ENCODE measurements at places on chromosomes 11 and 22. TPM values are rescaled to one million over a fixed set of nuclear protein-coding genes. Genes with fewer than 3 reads are reported as not detected.

Gene RAB30
- 19.1 TPM for total RNA-seq

- DNase-seq: no peak
These were observed 29.8 kb upstream of the TTLL12 start for GRCh38 chr22:43216738-43217137.

Gene GNG3
- 0.92 TPM for total RNA-seq

Gene TENM4
- 1.2 TPM for total RNA-seq

DNA sequence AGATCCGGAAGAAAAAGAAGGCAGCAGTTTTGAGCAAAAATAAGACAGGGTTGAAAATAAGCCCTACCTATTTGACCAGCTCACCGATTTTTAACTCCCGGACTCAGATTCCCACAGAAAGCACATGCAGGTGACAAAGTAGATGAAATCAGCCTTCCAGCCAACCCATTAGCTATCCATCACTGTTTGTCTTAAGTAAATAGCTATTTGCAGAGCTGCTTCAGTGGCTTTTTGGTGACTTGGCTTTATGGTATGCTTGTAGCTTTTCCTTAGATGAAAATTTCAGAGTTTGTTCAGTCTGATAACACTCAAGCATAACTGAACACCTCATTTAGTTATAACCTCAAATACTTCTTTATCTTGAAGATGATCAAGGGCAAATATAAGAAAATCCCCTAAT lies 192.6 kb downstream of the HIPK3 start:
- DNase-seq: no peak

- DNase-seq: no peak
These were observed 38.1 kb downstream of the AMPD3 start for GRCh38 chr11:10493041-10493663.

Gene MUC15
- total RNA-seq: not detected

Gene USH1C
- total RNA-seq: 229 TPM

DNA sequence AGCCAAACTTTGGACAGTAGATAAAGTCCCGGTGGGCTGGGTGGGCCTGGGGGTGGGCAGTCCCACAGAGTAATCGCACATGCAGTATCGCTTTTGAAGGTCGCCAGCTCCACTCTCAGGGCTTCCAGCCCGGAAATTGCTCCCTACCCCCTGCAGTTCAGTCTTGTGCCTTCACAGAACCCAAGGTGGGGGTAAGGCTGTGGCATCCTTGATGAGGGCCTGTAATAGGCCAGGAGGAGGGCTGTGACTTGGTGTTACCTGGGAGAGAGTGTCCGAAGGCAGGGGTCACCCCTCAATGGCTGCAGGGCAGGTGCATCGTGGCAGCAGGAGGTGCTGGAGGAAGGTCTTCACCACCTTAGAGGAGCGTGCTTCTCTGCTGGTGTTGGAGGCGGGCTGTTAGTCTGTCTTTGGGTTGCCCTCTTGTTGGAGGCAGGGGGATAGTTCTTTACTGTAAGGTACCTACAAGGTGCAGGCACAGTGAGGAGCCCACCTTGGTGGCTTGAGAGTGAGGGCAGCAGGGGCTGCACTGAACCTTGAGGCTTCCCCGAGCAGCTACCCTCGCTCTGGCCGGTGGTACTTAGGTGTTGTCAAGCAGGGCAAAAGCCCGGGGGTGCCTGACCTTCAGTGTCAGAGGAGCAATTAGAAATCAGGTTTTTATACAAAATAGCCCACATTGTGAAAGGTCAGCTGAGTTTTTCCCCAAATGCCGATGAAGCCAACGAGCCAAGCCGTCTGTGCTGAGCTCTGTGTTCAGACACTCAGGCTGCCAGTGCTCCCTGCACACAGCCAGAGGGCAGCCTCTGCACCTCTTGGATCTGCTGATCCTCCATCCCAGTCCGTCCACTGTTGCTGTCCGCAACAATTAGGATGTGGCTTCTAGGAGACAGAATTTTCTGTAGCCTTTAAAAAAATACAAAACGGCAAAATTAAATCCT lies 21.9 kb downstream of the SAMM50 start:
- DNase-seq: no peak

- DNase-seq: no peak
These were observed 154.5 kb downstream of the CRYBB2 start for GRCh38 chr22:25373961-25374360.

DNA sequence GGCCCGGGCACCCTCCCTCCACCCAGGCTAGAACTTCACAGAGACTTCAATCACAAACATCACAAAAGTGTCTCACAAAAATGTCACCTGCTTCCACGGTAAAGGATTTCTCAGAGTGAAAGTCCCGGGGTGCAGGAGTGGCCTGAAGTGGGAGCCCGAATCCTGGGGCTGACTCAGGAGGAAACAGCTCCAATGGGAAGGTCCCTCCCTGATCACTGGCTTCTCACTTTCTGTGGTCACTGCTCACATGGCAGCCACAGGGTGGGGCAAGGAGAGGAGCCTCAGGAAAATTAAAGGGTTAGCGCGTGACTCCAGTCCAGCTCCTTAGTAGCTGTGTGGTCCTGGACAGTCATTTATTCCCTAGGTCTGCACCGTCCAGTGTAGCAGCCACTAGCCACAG lies 564.5 kb upstream of the B3GAT1 start:
- DNase-seq: peak; percentile 39

Gene PACSIN2
- total RNA-seq: 152 TPM

Gene CCDC73
- not detected for total RNA-seq

- no peak for DNase-seq
These were observed 220.7 kb upstream of the SESN3 start for GRCh38 chr11:95451682-95452081.

DNA sequence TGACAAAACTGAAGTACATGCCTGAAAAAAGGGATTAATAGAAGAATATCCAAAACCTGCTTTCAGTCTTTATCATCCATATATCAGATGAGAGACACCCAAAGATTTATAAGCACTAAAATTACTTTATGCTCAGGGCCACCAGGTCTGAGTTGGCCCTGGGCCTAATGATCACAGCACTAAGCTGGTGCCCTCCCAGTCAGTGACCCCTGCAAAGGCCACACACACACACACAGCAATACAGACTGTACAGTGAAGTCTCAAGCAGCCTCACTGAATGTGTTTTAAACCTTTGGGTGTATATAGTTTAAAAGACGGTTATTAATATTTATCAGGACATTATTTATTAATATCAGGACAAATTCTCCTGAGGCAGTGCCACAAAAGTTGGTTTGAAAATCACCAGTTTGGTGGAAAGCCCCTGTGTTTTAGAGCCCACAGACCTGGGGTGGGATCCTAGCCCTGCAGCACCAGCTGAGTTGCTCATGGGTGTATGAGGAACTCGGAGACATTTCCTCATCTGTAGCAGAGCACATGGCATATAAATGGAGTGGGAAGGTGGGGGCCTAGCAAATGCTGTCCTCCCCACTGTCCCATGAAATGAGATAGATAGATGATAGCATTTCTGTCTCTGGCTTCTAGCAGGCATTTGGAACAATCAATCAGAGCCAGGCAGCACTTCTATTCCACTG lies 48.4 kb upstream of the HORMAD2 start:
- DNase-seq: no peak

- DNase-seq: no peak
These were observed 81.4 kb downstream of the WNT7B start for GRCh38 chr22:45895436-45896152.

Gene OR5P2
- total RNA-seq: not detected

DNA sequence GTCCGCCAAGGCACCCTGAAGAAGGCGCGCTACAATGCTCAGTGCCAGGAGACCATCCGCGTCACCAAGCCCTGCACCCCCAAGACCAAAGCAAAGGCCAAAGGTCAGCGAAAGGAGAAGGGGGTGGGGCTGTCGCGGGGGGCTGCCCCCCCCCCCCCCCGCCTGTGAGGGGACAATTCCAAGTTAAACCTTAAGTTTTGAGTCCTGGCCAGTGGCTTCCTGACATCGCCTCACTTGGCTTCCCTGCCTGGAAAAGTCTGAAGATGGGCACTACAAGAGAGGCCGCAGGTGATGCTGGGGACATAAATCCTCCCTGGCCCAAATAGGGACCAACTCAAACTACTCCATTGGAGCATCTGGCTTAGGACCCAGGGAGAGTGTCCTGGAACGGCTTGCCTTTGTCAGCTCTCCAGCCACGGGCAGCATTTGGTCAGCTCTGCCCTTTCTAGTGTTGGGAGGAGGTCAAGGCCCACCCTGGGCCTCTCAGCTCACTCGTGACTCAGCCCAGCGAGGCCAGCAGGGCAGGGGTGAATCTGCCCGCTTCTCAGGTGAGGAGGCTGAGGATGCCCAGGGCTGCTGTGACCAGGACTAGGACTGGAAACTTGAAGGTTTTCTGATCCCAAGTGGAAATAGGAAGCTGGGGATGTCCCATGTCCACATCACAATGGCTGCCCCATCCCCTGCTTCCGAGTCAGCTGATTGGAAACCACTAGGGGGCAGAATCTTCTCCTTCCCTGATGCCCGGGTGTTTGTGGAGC lies 1.4 kb downstream of the MDK start:
- no peak for DNase-seq

DNA sequence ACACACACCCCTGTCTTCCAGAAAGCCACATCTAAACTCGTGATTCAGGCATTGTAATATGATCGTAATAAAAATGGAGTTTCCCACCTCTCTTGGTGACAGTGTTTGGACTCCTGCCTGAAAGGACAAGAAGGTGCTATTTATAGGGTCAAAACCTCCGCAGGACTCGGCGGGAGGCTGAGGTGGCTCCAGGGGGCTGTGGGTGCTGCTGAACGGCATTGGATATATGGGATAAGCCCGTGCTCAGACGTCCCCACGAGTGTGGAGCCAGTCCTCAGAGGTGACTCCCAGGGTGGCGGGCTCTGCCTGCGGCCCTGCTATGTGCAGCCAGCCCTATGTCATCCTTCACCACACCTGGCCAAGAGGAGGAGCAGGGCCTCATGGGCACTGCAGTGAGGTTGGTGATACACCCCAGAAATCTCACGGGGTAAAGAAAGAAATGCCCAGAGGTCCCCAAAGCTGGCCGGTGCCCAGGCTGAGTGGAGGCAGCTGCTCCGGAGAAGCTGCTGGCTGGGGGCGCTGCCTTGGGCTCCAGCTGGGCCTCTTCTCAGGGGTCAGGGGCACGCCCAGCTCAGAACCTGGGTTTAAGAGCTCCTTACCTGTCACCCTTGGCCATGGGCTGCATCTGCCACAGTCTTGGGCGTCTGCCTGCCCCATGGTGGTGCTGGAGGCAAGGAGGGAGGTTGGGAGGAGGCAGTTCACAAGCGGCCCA lies 5.1 kb upstream of the OSBPL5 start:
- DNase-seq: no peak

Gene TMEM41B
- total RNA-seq: 54.0 TPM

Gene MYEOV
- 7.5 TPM for total RNA-seq

Gene RFPL1
- not detected for total RNA-seq

DNA sequence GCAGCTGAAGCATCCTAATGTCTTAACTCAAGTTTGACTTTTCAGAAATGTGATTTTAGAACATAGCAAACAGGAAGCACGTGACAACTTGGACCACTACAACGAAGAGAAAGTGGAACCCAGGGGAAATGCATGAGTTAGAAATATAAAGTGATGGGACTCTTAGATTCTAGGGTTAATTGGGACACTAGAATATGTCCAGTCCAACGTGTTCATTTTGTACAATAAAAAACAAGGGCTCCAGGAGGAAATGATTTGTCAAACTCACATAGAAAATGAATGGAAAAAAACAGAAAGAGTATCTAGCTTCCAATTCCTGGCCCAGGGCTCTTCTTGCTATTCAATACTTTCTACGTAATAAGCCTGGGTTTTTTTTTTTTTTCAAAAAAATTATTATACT lies 30.7 kb downstream of the TIMP3 start:
- no peak for DNase-seq

DNA sequence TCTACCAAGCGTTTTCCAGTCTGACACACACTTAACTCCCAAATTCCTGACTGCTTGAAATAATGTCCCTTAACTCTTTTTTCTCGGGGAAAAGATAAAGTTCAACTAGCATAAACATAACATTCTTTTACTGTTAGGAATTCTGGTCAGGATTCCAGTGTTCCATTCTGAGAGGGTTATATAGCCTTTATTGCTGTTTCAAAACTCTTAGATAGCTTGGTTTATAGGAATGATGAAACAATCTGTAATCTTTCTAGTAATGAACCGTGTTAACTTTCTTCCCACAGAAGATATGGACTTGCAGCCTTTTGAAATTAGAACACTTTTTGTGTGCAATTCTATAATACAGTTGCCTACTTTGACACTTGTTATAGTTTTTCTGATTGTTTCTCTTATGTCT lies 8.6 kb downstream of the REXO2 start:
- no peak for DNase-seq

DNA sequence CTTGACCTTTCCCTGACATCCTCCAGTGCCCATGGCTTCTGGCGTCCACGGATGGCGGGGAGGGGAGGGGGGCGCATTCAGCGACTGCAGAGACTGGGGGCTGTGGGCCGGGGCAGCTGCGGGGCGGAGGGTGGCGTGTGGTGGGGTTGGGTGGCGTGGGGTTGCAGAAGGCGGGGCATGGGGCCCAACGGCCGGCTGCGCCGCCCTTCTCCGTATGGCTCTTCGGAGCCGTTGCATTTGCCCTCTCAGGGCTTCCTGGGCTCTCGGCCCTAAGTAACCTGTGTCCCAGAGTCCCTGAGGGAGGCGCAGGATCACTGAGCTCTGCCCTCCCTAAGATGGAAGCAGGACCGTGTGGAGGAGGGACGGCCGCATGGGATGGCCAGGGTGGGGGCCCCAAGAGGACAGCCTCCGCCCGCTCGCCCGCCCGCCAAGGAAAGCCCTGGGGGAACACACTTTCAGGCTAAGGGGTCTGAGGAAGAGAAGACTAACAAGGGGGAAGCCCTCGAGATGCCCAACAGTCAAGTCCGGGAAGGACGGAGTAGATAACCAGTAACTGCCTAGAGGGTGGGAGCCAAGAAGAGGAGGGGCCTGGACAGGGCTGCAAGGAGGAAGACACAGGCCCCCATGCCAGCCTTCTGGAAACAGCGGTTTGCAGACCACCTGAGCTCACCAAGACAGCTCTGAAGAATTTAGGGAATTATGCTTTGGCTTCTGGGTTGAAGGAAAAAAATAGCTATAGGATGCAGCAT lies 9.2 kb upstream of the AIFM3 start:
- DNase-seq: peak; percentile 83

DNA sequence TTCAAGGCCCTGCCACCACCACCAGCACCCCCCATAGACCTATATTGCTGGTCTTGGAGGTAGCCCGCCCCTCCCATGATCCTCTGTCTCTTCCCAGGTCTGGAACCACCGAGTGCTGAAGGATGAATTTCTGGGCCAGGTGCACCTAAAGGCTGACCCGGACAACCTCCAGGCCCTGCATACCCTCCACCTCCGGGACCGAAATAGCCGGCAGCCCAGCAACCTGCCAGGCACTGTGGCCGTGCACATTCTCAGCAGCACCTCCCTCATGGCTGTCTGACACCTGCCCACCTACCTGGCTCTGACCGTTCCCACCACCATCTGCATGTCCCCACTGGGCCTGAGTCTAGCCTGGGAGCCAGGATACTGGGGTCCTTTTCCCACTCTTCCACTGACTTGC lies 4.5 kb upstream of the MYO7A start:
- no peak for DNase-seq
